ENCODE measurements at places on chromosomes 5 and 9.

GRCh38 chr9:126203313-126203712 lies 123.3 kb upstream of the MVB12B start:
- DNase-seq = no peak

DNA sequence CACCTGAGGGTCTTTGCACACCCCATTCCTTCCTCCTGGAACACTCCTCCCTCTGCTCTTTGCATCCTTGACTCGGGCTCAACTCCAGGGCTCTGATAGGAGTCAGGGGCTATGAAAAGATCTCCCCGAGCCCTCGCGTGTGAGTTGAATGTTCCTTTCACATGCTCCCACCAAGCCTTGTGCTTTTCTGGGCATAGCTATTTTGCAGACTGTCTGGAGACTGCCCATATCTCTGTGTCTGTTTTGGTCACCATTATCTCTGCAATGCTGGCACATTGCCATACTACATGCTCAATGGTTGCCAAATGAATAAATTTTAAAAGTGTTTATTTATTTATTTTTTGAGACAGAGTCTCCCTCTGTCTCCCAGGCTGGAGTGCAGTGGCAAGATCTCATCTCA lies 56.9 kb upstream of the PLPP1 start:
- no peak for DNase-seq

- DNase-seq = no peak
Measured at GRCh38 chr9:137395666-137396010, 27.3 kb downstream of the EXD3 start.

DNA sequence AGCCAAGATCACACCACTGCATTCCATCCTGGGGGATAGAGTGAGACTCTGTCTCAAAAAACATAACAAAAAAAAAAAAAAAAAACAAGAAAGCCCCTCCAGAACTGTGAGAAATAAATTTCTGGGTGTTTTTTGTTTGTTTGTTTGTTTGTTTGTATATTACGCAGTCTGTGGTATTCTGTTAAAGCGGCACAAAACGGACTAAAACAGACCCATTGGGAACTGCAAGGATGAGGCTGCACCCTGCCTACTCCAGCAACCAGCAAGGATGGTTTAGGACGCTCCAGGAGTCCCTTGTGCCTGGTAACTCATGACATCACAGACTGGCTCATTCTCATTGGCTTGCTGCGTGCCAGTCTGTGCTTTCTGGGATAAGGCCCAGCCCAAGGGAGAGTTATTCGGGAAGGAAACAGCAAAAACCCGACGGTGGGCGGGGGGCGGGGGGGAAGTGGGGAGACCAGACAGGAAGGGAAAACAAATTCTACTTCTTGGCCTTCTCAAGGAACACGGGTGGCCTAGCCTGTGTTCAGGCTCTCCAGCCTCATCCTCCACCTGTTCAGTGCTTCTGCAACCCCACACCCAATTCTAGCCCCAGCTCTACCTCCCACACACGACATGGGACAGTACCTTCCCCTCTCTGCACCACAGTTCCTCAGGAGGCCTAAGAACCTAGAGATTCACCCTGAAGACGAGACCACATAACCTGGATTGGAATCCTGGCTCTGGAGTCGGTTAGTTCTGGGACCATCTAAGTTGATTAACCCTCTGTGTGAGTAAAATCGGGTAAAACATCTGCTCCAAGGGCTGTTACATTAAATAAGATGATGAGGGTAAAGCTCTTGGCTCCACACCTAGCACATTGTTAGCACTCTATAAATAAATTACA lies 2.8 kb downstream of the CD74 start:
- DNase-seq = peak; percentile 80

DNA sequence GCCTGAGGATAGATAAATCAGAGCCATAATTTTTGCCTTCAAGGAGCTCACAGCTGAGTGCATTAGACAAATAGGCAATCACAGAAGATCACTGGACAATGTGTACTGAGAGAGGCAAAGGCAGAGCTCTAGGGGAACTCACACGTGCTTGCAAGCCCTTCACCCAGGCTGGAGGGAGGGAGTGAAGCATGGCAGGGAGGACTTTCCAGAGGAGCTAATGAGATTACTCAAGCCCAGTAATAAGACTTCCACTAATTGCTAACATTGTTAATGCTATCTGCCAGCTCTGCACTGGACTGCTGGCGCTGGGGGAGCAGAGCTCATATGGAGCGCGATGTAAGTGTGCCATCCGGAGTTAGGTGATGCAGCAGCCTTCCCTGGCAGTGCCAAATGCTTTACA lies 408.4 kb downstream of the NTRK2 start:
- DNase-seq = no peak

DNA sequence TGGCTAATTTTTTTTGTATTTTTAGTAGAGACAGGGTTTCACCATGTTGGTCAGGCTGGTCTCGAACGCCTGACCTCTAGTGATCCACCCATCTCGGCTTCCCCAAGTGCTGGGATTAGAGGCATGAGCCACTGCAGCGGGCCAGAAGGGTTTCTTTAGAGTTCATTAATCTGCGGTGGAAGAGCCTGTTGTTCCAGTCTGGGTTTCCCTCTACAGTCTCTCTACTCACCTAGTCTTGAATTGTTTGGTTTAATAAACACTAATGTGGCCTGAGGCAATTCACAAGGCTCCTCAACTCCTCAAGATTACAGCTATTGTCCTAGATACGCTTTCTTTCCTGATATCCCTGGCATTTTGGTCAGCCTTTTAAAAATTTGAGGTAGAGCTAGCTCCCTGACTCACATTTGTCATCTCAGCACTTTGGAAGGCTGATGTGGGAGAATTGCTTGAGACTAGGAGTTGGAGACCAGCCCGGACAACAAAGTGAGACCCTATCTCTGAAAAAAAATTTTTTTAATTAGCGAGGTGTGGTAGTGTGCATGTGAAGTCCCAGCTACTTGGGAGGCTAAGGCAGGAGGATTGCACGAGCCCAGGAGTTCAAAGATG lies 4.6 kb upstream of the SAR1B start:
- DNase-seq = no peak

GRCh38 chr5:177353093-177353492 lies 1.6 kb upstream of the LMAN2 start:
- no peak for DNase-seq

GRCh38 chr9:68709291-68710110 lies 4.5 kb downstream of the PIP5K1B start:
- no peak for DNase-seq

DNA sequence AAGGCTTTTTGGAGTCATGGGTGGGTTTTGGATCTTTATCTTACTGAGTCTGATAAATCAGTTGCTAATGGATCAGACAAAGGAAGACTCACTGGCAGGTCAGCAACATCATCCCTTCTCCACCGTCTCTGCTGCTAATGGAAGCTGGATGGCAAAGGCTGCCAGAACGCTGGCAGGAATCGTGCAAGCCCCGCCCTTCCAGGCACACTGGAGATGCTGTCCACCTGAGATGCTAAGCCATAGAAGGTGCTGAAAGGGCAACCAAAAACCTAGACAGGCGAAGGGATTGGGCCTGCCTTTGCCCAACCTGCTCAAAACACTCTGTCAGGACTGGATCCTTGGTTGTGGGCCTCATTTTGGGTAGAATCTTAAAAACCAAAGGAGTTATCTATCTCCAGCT lies 139.5 kb upstream of the FSTL4 start:
- DNase-seq = no peak

DNA sequence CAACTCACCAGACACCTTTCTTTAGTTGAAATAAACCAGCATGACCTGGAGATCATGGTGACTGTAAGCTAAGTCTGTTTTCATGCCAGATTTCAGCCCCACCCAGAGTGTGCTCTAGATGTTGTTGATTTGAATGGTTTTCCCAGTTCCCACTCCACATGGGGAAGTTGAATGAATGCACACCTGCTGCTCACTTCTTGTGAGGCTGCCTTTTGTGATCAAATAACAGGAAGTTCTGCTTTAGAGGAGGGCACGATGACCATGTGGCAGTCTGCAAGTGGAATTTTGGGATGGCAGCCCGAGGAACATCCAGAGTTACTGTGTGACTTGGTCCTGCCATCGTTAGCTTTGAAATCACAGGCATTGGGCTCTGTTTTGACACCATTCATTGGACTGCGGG lies 18.7 kb downstream of the SLC46A2 start:
- DNase-seq = no peak

DNA sequence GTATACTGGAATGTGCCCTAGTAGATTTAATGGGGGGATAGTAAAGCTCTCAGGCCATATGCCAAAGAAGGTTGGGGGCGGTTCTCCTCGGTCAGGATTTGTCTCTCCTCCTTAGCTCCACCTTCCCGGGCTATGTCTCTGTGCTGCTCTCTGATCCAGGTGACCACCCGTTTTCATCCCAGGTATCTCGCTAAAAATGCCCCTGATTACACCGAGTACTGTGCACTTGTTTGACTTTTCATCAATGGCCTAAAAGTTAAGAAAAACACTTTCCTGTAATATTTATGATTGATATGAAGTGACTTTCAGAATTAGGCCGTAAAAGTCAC lies 724 bp downstream of the NDUFS6 start:
- DNase-seq = no peak

- DNase-seq = no peak
Measured at GRCh38 chr5:74895906-74896305, 29.7 kb upstream of the FAM169A start.

- no peak for DNase-seq
Measured at GRCh38 chr5:54581831-54582548, 64.4 kb downstream of the SNX18 start.

DNA sequence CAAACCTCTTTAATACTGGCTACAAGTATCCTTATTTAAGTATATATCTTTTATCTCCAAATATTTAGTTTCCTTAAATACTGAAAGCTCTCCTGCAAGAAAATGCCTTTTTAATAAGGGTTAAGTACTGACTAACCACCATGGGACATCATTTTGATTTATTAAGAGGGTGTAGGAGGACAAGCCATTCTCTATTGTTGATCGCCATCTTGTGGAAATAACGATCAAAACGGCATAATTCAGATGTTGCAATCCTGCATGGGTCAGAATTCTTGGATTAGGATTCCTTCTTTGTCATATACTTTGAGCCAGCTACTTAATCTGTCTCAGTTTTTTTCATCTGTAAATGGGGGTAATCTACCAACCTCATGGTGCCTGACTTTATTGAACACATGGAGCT lies 28.7 kb upstream of the C5orf46 start:
- DNase-seq = peak; percentile 40

DNA sequence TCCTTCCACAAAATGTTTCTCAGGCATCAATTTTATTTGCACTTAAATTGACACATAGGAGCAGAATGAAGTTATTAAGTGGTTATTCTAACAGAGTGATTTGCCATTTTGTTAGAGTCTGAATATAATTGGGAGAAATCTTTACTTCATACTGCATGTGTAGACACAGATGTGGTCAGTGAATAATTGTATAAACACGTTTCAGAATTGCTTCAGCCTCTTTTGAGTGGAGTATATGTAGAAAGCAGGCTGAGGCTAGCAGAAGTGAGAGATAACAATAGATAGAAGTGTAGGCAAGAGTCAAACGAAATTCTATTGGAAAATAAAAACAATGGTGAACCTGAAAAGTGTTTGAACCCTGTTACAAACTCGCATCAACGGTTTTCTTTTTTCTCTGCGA lies 270.7 kb downstream of the TMEM167A start:
- DNase-seq = no peak

GRCh38 chr5:150073086-150073625 lies 13.2 kb downstream of the CSF1R start:
- no peak for DNase-seq

- DNase-seq = no peak
Measured at GRCh38 chr5:100780376-100780870, 122.7 kb downstream of the ST8SIA4 start.

GRCh38 chr9:109886617-109887016 lies 106.6 kb downstream of the PALM2AKAP2 start:
- no peak for DNase-seq

GRCh38 chr5:32583582-32584232 lies 1.6 kb upstream of the SUB1 start:
- no peak for DNase-seq

DNA sequence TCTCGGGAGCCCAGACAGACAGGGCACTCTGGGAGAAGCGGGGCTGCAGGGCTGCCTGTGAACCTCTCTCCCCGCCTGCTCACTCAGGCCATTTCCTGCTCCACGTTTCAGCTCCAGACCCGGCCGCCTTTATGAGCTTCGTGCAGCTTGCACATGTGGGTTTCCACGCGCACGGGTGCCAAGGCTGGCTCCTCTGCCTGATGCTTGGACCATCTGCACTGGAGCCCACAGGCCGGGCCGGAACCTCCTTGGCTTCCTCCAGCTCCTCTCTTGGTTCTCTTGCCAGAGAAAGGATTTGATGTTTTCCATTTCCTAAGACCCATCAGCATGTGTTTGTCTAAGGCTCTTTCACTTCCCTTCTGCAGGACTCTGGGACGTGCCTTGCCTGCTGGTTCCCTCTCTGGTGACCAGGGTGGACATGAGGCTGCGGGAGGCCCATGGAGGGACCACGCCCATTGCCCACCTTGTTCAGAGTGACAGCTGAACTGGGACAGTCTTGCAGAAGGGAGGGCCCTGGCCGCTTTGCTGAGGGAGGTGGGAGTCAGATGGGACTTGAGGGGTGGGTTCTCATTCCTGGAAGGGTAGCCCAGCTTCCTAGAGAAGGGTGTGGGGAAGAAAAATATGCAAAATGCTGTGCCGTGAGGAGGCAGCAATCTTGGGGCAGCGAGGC lies 23.3 kb upstream of the COL5A1 start:
- no peak for DNase-seq

DNA sequence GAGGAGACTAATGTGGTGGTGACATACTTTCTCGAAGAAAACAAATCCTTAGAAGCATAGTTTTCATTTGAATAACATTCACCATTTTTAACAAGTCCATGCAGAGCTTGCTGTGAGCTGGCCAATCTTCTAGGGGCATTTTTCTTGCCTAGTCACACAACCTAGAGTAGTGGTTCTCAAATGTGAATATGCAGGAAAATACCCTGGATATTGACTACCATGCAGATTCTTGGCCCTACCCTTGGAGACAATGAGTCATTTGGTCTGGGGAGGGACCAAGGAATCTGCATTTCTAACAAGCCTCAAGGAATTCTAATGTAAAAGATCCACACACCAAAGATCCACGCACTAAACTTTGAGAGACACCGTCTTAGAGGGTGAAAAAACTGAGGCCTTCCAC lies 23.5 kb downstream of the GDNF start:
- DNase-seq = no peak

- DNase-seq = no peak
Measured at GRCh38 chr9:6625363-6625762, 20.2 kb downstream of the GLDC start.

- no peak for DNase-seq
Measured at GRCh38 chr5:91018200-91018599, 364.9 kb downstream of the ARRDC3 start.

DNA sequence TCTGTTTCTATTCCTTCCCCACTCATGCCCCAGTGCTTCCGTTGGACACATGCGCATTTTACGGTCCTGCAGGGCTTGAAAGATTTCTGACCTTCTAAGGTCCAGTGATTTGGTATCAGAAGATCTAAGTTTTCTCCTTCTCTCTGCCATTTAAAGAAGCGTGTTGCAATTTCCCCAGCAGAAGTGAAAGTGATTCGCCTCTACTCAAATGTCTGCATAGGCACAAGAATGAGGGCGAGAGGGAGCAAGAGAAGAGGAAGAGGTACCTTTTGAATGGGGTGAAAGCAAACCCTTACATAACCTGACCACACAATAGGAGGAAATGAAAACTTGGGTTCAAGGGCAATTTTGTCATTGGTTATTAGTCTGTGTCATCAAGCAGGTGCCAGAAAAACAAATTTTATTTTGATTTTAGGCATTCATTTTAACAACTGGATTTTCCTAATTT lies 31.7 kb upstream of the NR3C1 start:
- DNase-seq = no peak

Data from NCI-H2227 treated with DMSO at 0.1 percent for 48 hours (cell line).